ENCODE measurements at places on chromosomes 3 and 15. TPM values are rescaled to one million over a fixed set of nuclear protein-coding genes. Genes with fewer than 3 reads are reported as not detected.

Gene NANOGP8
- 0.92 TPM for total RNA-seq

Gene LDHAL6B
- total RNA-seq: not detected

Gene CHRNA5
- total RNA-seq: 0.72 TPM

Gene TM4SF1
- total RNA-seq: 54.4 TPM

- H3K36me3 ChIP-seq: no peaks in the 10 kb centered on the region
- no peak overlapping the region for H3K4me3 ChIP-seq
- no peak for DNase-seq
- no peaks in the 10 kb centered on the region for H3K4me1 ChIP-seq
- no peaks in the 10 kb centered on the region for H3K27me3 ChIP-seq
These were observed 769.8 kb upstream of the NECTIN3 start for GRCh38 chr3:110301781-110302180.

DNA sequence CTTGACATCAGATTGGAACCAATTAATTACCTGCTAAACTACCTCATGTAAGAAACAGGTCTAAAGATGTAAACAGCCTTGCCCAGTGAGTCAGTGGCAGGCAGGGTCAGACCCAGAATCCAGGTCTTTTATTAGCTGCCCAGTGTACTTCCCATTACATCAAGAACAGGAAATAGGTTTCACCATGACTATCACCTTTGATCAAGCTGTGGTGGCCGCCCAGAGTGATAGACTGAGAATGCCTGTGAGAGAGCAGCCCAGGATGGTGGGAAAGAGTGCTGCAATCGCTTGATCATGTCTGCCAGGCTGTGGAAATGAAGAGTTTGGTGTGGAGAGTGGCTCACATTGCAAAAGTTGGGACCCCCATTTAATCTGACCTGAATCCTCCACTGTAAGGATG is 61.3 kb upstream of the PIAS1 start:
- no peak overlapping the region for H3K4me3 ChIP-seq
- no peak for DNase-seq
- no peaks in the 10 kb centered on the region for H3K36me3 ChIP-seq

GRCh38 chr3:165196577-165197480 is 645 bp upstream of the SLITRK3 start:
- H3K4me3 ChIP-seq: peak overlapping the region; percentile 39
- H3K27ac ChIP-seq: no peak overlapping the region
- H3K4me1 ChIP-seq: peaks cover 2% of the 10 kb centered on the region
- no peak for DNase-seq

DNA sequence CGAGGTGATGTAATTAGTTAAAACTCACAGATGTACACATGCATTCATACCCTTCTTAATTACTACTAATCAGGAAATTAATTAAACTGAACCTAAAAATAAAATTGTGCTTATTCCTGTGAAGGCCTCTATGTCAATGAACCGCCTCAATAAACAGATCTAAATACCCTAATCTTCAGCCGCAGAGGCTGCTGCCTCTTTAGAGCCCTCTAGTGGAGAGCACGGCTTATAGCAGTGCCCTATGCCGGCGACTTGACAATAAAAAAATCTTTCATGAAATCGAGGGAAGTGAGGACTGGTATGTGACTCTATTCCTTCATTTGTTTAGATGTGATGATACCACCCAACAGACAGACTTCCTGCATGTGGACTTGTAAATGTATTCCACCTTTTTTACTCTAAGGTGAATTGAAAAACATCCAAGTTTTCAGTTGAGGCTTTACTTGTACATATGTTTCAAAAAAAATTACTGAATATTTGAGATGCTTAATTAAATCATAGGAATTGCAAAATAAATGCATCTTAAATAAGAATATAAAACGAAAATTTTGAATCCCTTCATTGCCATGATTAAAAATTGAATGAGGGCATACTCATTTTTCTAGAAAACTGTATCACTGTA is 8.3 kb upstream of the EPHA3 start:
- H3K27ac ChIP-seq: no peak overlapping the region
- no peaks in the 10 kb centered on the region for H3K36me3 ChIP-seq
- no peak for DNase-seq
- no peak overlapping the region for H3K4me3 ChIP-seq
- no peaks in the 10 kb centered on the region for H3K4me1 ChIP-seq
- no peaks in the 10 kb centered on the region for H3K27me3 ChIP-seq

GRCh38 chr3:123711356-123711755 is 126.5 kb upstream of the HACD2 start:
- DNase-seq: no peak
- no peaks in the 10 kb centered on the region for H3K27me3 ChIP-seq
- H3K4me3 ChIP-seq: no peak overlapping the region
- H3K27ac ChIP-seq: no peak overlapping the region
- H3K4me1 ChIP-seq: peaks cover 14% of the 10 kb centered on the region

DNA sequence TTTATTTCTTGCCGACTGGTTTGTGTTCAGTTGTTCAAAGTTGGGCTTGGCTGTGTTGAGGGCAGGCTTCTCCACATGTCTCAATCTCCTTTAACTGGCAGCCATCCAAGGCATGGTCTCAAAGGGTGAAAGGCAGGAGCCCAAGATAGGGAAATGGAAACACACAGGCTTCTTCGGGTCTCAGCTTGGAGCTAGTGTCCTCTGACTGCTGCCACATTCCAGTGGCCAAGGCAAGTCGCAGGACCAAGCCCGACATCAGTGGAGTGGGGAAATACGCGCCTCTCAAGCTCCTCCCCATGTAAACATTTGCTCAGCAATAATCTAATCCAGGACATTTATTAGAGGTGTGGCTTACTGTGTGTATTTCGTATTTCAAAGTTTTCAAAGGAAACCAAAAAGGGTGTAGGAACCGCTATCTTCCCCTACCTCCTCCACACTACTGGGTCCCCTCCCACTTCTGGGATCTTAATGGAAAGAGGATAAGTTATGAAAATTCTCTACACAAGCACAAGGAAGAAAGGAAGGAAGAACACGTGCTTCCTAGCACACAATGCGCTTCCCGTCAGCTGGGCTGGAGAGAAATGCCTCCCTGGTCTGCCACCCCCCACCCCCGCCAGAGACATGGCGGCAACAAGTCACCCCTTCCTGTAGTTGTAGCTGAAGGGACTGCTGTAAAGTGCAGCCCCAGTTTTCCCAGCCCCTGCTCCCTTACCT is 181.7 kb downstream of the FAM43A start:
- H3K4me3 ChIP-seq: no peak overlapping the region
- H3K36me3 ChIP-seq: no peaks in the 10 kb centered on the region
- H3K27me3 ChIP-seq: no peaks in the 10 kb centered on the region

- DNase-seq: no peak
- no peak overlapping the region for H3K27ac ChIP-seq
These were observed 2.7 kb downstream of the ARHGEF26 start for GRCh38 chr3:154123906-154124305.

DNA sequence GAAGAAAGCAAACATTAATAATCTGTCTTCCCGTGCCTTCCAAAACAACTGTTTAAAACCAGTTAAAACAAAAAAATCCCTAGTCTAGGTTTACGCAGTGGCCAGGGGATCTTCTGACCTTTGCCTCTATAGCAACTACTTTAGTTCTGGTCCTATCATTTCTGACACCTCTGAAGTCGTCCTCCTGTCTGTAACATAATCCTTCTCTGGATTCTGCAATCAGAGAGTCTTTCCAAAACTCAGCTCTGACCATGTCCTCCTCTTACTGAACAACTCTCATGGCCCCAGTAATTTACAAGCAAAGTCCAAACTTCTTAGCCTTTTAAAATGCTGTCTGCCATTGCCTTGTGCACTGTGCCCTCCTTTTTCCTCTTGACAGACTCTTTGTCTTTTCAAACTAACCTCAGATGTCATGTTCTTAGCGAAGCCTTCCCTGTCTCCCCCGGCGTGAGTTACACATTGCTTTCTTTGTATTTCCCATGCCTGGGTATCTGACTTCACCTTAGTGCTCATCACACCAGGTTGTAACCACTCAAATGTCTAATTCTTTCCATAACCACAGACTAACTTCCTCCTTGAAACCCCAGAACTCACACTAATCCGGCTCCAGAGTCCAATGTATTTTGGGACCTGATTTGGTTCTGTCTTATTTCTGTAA is 105.2 kb upstream of the BNIP2 start:
- no peak overlapping the region for H3K4me3 ChIP-seq
- no peaks in the 10 kb centered on the region for H3K27me3 ChIP-seq
- H3K27ac ChIP-seq: no peak overlapping the region
- no peak for DNase-seq
- no peaks in the 10 kb centered on the region for H3K36me3 ChIP-seq

DNA sequence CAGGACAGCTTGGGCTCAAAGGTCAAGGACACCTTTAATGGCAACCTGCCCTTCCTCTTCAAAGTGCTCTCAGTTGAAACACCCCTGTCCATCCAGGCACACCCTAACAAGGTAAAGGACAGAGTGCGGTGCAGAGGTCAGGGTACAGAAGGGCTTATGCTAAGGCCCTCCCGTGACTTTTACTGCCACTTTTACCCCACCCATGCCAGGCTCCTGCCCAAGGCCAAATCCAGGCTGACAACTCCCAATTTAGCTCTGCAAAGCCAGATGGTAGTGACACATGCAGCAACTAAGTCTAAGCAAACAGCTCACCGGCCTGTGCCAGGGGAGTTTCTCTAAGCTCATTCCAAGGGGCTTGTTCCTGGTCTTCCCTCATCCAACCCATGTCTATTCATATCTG is 1.6 kb downstream of the MPI start:
- no peak overlapping the region for H3K27ac ChIP-seq
- H3K36me3 ChIP-seq: no peaks in the 10 kb centered on the region
- no peak for DNase-seq
- H3K4me3 ChIP-seq: no peak overlapping the region
- H3K4me1 ChIP-seq: peaks cover 12% of the 10 kb centered on the region

DNA sequence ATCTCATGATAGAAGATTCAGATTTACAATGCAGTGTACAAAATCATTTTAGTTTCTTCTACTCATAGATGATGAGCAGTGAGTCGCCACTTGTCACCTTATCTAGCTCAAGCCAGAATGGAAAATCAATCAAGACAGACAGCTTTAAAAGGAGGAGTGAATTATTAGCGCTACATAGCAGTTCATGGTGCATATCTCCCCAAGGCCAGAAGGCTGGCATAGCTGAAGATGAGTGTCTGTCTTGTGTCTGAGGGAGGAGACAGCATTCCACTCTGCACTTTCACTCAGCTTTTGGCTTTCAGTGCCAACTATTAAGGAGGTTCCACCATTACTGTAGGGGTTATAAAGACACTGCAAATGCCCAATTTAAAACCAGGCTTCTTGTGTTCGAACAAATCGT is 804.1 kb upstream of the LMCD1 start:
- DNase-seq: no peak
- H3K27me3 ChIP-seq: no peaks in the 10 kb centered on the region
- H3K4me1 ChIP-seq: no peaks in the 10 kb centered on the region
- H3K4me3 ChIP-seq: no peak overlapping the region
- no peaks in the 10 kb centered on the region for H3K36me3 ChIP-seq
- H3K27ac ChIP-seq: no peak overlapping the region

- no peak for DNase-seq
- H3K4me3 ChIP-seq: no peak overlapping the region
- no peaks in the 10 kb centered on the region for H3K27me3 ChIP-seq
- peaks cover 2% of the 10 kb centered on the region for H3K4me1 ChIP-seq
- H3K36me3 ChIP-seq: no peaks in the 10 kb centered on the region
- H3K27ac ChIP-seq: no peak overlapping the region
These were observed 57.9 kb upstream of the SEC22A start for GRCh38 chr3:123143669-123144411.

DNA sequence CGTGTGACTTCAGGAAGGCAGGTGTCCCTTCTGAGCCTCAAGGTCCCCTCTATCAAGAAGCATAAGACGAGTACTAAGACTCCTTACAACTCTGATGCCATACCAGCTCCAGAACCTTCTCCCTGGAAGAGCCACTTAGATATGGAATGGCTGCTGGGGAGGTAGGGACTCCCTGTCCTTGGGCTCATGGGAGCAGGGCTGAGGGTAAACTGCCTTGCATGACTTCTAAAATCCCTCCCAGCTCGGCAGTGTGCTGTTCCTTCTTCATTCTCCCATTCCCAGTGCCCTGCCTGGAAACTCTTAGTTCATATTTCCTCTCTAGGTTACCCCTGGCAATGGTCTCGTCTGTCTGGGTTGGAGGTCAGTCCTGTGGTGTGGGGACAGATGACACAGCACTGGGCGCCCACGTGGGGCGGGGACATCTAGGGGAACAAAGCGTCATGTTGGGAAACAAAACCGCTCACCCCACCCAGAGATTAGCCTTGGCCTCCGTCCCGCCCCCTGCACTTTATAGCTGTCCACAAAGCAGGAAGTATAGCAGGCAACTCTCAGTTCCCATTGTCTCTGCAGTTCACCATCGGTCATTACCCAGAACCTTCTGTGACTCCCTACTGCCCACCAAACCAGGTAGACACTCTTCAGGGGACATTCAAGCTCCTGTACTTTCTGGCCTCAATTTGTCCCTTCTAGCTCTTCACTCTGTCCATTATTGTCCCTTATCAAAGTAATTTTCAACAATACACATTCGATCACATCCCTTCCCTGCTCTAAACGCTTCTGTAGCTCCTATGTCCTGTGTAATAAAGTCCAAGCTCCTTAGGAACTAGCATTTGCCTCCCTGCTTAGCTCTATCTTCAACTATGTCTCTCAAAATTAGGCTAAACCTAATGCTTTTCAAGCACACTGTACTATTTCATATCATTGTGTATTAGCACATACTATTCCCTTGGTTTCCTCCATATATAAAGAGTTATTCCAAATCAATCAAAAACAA is 73.8 kb downstream of the IQSEC1 start:
- H3K4me3 ChIP-seq: no peak overlapping the region
- no peaks in the 10 kb centered on the region for H3K36me3 ChIP-seq
- no peak overlapping the region for H3K27ac ChIP-seq
- no peaks in the 10 kb centered on the region for H3K4me1 ChIP-seq
- no peaks in the 10 kb centered on the region for H3K27me3 ChIP-seq

GRCh38 chr3:191568206-191568605 is 107.2 kb downstream of the PYDC2 start:
- no peaks in the 10 kb centered on the region for H3K36me3 ChIP-seq
- no peak overlapping the region for H3K27ac ChIP-seq
- no peaks in the 10 kb centered on the region for H3K27me3 ChIP-seq
- DNase-seq: no peak

GRCh38 chr15:98610991-98611390 is 37.3 kb upstream of the IGF1R start:
- DNase-seq: no peak
- H3K27ac ChIP-seq: no peak overlapping the region
- H3K4me1 ChIP-seq: no peaks in the 10 kb centered on the region
- H3K36me3 ChIP-seq: no peaks in the 10 kb centered on the region
- no peaks in the 10 kb centered on the region for H3K27me3 ChIP-seq

DNA sequence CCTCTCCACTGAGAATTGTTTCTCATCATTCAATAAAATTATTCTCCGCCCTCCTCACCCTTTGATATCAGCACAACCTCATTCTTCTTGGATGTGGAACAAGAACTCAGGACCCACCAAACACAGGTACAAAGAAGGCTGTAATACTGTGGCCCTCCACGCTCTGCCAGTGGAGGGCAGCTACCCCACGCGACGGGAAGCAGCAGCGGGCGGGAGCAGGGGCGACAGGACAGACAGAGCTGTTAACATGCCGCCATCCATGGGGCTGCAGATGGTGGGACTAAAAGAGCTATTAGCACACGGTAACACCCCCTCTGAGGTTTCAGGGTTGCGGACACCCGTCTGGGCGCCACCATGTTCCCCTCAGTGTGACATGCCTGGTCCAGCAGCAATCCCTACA is 37.5 kb downstream of the EMC4 start:
- no peaks in the 10 kb centered on the region for H3K27me3 ChIP-seq
- no peak overlapping the region for H3K27ac ChIP-seq
- no peaks in the 10 kb centered on the region for H3K4me1 ChIP-seq
- H3K36me3 ChIP-seq: no peaks in the 10 kb centered on the region
- DNase-seq: no peak
